ENCODE measurements at places on chromosomes 6 and 20. TPM values are rescaled to one million over a fixed set of nuclear protein-coding genes. Genes with fewer than 3 reads are reported as not detected.
A peak's percentile ranks its signal among the peaks of the same experiment; 100 is the strongest.

GRCh38 chr6:148548065-148548748 lies 198.6 kb upstream of the UST start:
- DNase-seq = no peak

The IRF4 gene
- 0.55 TPM for total RNA-seq

The SLC18B1 gene
- 38.7 TPM for total RNA-seq

GRCh38 chr20:9211016-9211760 lies 142.3 kb downstream of the PLCB4 start:
- no peak for DNase-seq

DNA sequence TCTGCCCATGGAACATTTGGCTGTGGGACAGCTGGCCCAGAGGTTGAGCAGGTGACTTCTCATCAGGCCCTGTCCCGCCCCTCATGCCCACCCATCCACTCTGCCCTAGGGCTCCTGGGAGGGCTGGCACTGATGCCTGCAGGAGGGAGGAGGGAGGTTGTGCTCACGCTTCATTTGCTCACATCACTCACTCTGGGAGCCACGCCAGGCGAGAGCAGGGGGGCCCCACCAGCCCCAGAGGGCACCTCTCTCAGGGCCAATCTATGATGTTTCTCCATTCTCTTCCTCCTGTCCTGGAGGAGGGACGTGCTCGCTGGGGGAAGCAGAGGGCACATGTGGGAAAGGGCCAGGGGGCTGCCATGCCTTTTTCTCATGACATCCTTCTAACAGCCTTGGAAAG lies 10.9 kb upstream of the GLP1R start:
- no peak for DNase-seq

DNA sequence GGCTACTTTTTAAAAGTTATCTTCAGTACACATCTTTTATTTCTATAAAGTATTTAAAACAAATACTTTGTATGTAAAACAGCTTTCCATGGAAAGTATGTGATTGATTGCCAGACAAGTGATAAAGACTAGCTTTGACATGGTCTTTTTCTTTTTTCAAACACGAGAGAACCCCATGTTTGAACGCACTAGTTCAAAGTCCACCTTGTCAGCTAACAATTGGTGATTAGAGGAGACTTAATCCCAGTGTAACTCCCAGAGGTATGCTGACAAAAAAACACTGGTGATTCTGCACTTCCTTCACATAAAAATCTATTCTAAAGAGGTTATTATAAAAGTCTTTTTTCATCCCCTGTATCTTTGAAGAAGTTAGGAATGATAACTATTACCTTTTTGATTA lies 438.1 kb downstream of the GJA1 start:
- DNase-seq = no peak

- peak; percentile 55 for DNase-seq
These were observed 35.8 kb downstream of the SLC2A4RG start for GRCh38 chr20:63775096-63775978.

GRCh38 chr6:107539849-107540464 lies 50.0 kb downstream of the SOBP start:
- no peak for DNase-seq

The WRNIP1 gene
- 42.7 TPM for total RNA-seq

GRCh38 chr6:161434921-161435747 lies 161.3 kb upstream of the AGPAT4 start:
- no peak for DNase-seq

The B3GALT4 gene
- total RNA-seq = 14.0 TPM

- peak; percentile 16 for DNase-seq
These were observed 412.8 kb downstream of the CDC5L start for GRCh38 chr6:44800171-44800783.

The DEFB110 gene
- total RNA-seq = not detected

- no peak for DNase-seq
These were observed 50.8 kb downstream of the PREP start for GRCh38 chr6:105352037-105352617.

- peak; percentile 23 for DNase-seq
These were observed 55.0 kb upstream of the FOXC1 start for GRCh38 chr6:1554476-1555310.

The ABHD16B gene
- not detected for total RNA-seq

Data from uterus (tissue), 4 donors.